Stimulated activated CD8-positive, alpha-beta memory T cell treated with anti-CD3 and anti-CD28 coated beads, Interleukin-7, amount 100 ng/mL, for 48 hours (primary cell): ENCODE measurements at places on chromosomes 1 and 21.
A peak's percentile ranks its signal among the peaks of the same experiment; 100 is the strongest.

- DNase-seq: peak; percentile 64
These were observed 14.4 kb downstream of the CELSR2 start for GRCh38 chr1:109263597-109264378.

- DNase-seq: no peak
These were observed 28.4 kb downstream of the TOMM20 start for GRCh38 chr1:235100194-235100772.

DNA sequence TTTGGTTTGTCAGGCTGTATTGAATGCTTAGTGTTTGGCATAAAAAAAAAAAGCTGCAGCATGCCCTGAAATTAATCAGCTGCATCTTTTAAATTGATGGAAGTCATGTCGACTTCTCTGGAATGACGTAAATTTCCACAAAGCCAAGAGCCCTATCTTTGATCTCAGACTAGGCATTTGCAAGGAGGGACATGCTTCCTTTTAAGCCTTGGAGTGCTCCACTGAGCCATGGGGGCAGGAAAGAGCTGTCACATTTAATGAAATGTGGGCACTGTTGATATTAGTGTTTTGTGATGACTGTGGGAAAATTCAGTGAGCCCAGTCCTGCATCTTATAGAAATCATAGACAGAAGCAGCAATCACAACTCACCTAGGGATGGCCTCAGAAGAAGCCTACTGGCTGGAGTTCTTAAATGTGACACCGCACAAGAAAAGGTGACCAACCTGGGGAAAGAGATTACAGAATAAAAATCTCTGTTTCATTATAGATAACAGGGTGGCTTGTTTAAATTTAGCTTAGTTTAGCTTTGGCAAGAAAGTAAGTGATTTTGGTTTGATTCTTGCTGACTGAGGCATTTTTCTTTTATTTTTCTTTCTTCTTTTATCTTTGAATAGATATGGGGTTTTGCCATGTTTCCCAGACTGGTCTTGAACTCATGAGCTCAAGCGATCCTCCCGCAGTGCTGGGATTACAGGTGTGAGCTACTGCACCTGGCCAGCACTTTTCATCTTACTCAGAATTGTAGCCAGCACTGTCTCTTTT lies 188.2 kb downstream of the HHAT start:
- DNase-seq: no peak

- no peak for DNase-seq
These were observed 124.2 kb downstream of the LIPI start for GRCh38 chr21:14086553-14086952.

- no peak for DNase-seq
These were observed 132.5 kb upstream of the ZNF648 start for GRCh38 chr1:182193908-182194550.

DNA sequence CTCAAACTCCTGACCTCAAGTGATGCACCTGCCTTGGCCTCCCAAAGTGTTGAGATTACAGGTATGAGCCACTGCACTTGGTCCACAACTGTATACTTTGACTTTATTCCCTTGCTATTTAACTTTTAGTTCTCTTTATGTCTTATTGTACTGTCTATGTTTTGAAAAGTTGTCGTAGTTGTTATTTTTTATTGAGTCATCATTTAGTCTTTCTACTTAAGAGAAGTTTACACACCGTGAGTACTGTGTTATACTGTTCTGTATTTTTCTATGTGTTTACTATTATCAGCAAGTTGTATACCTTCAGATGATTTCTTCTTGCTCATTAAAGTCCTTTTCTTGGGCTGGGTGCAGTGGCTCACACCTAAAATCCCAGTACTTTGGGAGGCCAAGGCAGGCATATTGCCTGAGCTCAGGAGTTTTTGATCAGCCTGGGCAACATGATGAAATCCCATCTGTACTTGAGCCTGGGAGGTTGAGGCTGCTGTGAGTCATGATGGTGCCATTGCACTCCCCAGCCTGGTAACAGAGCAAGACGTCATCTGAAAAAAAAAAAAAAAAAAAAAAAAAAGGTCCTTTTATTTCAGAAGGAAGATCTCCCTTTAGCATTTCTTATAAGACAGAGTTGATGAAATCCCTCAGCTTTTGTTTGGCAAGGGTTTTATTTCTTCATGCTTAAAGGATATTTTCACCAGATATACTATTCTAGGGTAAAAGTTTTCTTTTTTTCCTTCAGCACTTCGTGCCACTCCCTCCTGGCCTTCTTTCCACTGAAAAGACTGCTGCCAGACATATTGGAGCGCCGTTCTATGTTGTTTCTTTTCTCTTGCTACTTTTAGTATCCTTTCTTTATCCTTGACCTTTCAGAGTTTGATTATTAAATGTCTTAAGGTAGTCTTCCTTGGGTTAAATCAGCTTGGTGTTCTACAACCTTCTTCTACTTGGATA lies 47.6 kb downstream of the TNFSF18 start:
- no peak for DNase-seq

GRCh38 chr1:95547005-95547404 lies 313.0 kb downstream of the RWDD3 start:
- DNase-seq: no peak

DNA sequence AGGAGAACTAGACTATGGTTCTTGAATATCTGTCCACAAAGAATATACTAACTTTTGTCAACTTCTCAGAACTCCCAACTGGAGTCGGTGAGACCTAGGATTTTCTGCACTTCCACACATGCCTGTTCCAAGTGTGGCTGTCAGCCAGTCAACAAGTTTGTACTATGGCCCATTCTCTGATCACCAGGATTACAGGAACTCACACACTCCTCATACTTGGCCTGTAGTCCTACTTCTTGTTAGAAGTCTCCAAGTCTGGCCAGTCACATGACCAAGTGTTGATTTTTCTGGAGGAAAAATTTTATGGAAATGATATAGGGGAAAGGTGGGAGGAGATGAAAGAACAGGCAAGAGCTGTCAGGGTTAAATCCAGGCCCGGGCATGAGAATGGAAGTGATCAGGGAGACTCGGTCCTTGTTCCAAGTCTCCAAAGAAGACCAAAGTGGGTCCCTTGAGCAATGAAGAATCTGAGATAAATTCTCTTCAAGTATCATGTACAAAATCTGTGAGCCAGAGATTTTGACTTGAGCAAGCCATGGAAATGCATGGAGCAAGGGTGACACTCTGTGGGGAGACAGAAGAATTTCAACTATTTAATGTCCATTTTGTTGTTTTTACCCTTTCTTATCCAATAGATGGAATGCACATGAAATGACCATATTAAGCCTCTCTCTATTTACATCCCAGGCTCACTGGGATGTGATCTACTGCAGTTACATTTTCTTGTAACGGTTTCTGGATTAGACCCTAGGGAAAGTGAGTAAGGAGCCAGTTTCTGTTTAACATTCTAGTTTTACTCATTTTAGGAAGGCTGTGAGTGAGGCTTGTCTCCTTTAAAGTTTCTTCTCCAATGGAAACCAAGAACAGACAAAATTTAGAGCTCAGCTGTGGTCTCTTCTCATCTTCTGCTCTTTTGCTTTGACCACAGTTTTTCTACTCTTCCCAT lies 320.9 kb downstream of the ASTN1 start:
- DNase-seq: no peak

GRCh38 chr1:185487026-185487425 lies 170.0 kb upstream of the IVNS1ABP start:
- no peak for DNase-seq

GRCh38 chr1:11365744-11366387 lies 92.9 kb downstream of the UBIAD1 start:
- no peak for DNase-seq

DNA sequence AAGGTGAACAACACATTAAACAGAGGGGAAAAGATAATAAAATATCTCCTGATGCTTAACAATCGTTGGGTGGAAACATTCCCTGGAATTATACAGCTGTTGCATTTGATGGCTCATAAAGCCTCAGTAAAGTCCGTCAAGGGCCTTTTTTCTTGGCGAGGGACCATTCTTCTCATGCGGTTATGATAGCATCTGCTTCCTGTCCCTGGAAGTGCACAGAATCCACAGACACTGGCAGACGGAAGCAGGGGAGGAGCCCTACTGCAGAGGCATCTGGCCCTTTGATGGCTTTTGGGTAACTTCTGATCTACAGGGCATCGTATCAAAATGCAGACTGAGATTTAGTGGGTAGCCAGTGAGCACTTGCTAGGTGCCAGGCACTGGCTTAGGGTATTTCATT lies 286.9 kb downstream of the KIF26B start:
- no peak for DNase-seq

DNA sequence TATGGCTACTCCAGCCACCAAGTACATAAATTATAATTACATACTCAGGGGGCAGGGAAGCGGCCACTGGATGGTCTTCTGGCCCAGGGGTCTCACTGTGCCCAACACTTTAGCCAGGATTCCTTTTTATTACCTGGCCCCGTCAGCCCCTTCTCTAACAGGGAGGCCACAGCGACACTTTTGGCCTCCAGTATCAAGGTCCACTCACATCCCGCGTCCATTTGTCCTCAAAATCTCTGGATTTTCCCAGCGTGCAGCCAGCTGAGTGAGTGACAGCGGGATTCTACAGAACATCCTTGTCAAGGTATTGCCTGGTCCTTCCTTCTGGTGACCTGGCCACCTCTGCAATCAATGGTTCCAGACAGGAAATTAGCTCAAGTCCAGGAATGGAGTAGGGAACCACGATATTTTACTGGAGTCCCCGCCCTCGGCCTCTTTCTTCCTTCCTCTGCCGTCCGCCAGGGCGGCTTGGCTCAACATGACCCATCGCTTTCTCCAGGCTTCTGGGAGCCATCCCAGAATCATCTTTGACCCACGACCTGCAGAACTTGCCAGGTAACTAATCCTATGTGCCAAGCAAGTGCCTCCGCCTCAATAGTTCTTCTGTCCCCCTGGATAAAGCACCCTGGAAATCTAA lies 2.7 kb upstream of the COL6A2 start:
- DNase-seq: no peak

DNA sequence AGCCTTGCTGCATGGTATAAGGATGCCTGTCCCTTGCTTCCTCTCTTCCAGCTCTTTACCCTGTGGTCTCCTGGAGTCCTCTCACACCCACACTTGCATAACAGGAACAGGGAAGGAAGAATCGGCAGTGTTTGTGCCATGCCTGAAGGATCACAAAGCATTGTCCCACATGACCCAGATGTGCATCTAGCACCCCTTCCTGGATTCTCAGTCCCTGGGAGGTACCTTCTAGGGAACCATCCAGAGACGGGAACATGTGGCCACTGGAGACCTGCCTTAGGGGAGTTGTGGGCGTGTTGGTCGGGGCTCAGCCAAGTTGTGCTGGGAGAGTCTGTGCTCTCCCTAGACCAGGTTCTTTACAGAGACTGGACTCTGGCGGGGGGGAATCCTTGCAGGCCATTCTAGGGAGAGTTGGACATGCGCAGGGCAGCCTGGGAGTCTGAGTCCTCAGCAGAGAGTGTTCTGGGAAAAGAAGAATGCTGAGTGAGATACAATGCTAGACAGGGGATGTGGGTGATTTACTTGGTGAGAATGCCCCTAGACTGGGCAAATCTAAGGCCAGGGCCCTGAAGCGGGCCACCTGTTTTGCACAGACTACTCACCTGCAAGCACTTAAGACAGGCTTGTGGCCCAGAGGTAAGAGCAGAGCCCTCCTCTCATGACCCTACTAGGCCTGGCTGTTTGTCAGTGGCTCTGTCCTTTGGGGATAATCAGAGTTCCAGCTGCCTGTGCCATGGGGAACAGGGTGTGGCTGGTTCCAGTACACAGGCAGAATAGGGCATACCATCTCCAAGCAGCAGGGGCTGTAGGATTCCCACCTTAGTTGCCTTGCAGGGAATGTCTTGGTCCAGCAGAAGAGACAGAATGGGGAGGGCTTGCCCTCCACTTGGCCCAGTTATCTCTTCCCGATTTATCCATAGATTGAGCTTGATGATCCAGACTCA lies 89.8 kb downstream of the MAN1C1 start:
- no peak for DNase-seq

GRCh38 chr1:12435639-12436344 lies 182.2 kb downstream of the DHRS3 start:
- DNase-seq: peak; percentile 65

- no peak for DNase-seq
These were observed 621.2 kb upstream of the PRMT6 start for GRCh38 chr1:106435269-106435668.

GRCh38 chr1:55524006-55524405 lies 308.8 kb upstream of the USP24 start:
- DNase-seq: no peak

DNA sequence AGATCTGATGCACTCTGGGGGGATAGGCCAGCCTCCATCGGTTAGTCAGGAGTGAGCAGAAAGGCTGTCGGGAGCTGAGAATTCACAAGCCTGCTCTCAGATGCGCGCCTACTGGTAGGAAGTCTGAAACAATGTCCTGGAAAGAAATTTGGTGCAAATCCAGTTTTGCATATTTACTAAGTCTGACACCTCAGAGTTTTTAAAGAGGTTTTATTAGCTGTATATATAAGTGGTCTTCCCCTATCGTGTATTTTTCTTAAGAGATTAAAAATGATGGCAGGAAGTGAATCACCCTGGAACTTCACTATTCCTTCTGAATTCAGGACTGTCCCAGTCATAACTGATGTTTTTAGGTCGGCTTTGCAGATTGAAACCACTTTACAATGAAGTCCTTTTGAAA lies 99.8 kb upstream of the C1orf105 start:
- DNase-seq: no peak

GRCh38 chr1:219041141-219041540 lies 132.5 kb upstream of the LYPLAL1 start:
- no peak for DNase-seq

- no peak for DNase-seq
These were observed 361.1 kb downstream of the HHAT start for GRCh38 chr1:210689826-210690225.

DNA sequence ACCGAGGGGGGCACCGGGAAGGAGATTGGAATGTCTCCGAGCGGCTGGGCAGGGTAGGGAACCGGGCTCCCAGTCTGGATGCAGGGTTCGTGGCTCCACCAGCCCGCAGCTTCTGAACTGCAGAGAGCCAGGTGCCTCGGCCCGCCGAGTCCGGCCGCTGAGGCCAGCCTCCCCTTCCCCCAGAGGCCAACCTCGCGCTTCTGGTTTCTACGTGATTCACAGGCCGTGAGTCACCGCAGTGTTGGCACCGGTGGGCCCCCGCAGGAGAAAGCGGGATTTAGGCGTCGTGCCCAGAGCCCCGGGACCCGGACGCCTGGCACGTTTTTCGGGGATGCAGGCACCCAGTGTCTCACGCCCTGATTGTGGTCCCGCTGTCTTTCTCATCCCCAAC lies 458 bp downstream of the CRABP2 start:
- DNase-seq: no peak
